ENCODE measurements at places on chromosomes 4 and X.

DNA sequence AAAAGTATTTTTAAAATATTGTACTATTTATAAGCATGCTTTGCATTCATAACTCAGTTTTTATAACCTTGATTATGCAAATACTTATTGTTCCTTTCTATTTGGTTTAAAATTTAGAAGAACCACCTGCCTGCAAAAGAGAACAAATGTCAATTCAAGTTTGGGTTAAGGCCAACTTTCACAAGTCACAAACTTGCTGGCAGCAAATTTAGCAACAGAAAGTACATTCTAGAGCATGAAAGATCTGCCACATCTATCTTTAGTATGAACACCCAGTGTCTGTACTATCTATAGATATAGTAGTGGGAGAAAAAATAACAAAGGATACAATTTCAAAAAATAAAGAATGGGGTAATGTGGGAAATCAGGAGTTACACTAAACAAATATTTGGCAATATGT, 1014.2 kb downstream of the C4orf33 start:
- DNase-seq = no peak

DNA sequence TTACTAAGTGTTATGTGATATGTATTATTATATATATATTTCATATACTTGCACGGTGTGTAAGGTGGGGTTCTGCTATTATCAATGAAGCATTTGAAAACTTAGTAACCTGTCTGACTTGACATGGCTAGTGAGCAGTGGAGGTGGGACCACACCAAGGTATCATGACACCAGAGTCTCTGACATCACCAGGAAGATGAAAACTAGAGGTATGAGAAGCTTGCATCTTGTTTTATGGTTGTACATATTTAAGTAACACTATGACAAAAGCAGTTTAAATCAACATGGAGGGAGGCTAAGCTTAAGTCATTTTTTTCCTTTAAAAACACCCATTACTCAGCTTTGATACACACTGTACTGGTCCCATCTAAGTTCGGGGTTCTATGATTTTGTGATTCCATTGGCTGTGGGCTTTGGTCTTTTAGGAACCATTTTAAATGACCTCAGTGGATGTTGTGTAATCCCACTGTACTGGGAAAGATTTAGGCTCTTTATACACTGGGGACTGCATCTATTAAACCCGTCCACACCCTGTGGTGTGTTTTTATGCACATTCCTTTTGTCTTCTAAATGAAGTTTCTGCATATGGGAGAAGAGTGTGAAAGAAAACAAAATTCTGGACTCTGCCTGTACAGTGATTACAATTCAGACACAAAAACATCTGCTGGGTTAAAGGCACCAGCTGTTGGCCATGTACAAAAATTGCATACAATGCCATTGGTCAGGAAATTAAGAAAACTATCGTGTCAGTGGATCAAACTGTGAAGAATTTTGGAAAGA, 570.6 kb downstream of the SPRY1 start:
- no peak for DNase-seq

- no peak for DNase-seq
Measured at GRCh38 chr4:132382243-132382642, 766.9 kb upstream of the PCDH10 start.

DNA sequence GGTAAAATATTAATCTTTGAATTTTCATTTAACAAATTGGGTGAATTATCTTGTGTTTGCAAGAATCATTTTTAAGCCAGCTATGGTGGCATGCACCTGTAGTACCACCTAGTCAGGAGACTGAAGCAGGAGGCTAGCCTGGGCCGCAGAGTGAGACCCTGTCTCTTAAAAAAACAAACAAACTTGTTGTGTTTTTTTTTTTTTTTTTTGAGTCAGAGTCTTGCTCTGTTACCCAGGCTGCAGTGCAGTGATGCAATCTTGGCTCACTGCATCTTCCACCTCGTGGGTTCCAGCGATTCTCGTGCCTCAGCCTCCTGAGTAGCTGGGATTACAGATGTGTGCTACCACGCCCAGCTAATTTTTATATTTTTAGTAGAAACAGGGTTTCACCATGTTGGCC, 2.2 kb downstream of the TXLNG start:
- DNase-seq = no peak

- no peak for DNase-seq
Measured at GRCh38 chrX:115390078-115390477, 100.6 kb downstream of the LUZP4 start.

DNA sequence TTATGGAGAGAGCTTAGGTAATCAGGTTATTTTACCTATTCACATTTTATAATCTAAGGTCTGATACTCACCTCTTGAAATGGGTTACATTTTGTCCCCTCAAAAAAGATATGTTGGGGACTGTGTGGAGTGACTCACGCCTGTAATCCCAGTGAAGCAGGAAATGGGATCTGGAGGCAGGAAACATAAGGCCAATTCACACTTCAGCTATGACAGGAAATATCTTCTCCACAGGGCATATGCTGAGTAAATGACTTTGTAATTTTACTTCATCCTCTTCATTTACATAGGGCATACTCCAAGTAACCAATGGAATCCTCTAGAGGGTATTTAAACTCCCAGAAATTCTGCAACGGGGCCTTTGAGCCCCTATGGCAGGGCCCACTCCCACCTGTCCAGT, 54.8 kb upstream of the ZMAT1 start:
- no peak for DNase-seq

DNA sequence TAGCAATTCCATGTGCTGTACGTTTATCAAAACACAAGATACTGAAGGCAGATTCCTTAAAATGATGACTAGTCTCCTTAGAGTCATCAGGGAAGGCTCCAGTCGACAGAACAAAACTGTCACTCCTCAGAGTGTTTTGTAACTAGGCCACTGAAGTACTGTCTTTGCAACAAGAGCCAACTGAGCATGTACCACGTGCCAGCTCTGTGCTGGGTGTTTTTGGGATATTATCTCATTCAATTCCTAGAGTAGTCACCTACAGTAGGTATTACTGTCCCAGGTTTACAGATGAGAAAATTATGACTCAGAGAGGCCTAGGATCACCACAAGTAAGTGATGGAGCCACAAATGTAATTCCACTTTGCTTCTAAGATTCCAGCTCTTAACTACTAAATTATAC, 18.3 kb upstream of the NUP54 start:
- no peak for DNase-seq

GRCh38 chr4:11397146-11397545, 31.5 kb downstream of the HS3ST1 start:
- DNase-seq = no peak

Measured in retinal pigment epithelial cell (primary cell).